ENCODE measurements at places on chromosomes 13 and 19.

- no peak for DNase-seq
Measured at GRCh38 chr13:53276265-53276664, 247.7 kb downstream of the OLFM4 start.

GRCh38 chr19:3145909-3146676 is 10.3 kb downstream of the GNA15 start:
- DNase-seq = no peak

- no peak for DNase-seq
Measured at GRCh38 chr19:19207637-19208572, 3.9 kb upstream of the NCAN start.

DNA sequence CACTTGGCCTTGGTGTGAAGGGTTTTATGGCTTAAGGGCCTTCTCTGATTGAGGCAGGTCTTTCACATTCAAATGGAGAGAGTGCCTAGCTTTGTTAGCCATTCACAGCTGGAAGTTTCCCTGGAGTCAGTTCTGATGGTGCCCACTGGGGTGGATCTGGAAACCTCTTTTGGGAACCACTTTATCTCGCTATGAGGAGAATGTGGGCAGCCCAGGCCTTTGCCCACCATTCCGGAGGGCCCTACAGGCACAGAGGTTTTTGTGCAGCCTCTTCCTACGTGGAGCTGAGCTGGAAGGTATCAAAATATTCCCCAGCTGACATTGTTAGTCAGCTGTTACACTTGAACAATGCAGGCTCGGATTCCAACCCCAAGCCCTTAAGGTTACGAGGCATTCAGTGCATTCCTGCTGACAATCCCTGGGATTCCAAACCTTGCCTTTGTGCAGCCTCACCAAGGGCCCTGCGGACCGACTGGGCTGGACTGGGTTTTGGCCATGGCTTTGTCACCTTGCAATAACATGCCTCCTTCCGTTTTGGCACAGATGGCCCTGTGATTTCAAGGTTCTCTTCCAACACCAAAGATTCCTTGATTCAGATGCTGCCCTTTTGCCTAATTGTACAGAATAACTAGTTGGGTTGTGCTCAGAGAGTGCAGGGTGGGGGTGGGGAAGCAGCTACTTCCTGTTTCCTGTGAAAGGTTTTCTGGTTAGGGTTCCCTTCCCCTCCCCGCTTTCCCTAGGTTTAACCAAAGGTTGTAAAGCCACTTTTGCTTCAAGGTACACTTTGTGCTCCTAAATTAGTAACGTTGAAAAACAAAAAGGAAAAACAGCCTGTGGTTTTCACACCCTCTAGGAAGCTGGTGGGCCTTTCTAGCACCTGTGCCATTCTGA is 27.0 kb downstream of the SAE1 start:
- DNase-seq = peak; percentile 17

GRCh38 chr19:13995017-13995728 is 10.9 kb downstream of the RFX1 start:
- DNase-seq = no peak

DNA sequence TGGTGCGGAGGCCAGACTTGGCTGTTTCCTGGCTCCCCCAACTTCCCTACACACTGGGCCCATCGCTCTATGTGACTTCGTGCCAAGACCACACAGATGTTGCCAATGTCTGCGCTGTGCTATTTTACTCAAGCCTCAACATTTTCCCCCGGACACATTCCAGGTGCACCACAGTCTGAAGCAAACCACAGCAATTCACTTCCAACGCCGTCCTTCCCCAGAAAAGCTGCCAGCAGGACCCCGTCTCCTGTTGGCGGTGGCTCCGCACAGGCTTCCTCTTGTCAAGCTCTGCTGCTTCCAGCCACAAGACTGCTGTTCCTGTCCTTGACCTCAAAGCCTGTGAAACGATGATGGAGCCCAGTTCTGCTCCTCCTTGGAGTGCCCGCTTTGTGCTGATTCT is 100.7 kb downstream of the CRYL1 start:
- no peak for DNase-seq

DNA sequence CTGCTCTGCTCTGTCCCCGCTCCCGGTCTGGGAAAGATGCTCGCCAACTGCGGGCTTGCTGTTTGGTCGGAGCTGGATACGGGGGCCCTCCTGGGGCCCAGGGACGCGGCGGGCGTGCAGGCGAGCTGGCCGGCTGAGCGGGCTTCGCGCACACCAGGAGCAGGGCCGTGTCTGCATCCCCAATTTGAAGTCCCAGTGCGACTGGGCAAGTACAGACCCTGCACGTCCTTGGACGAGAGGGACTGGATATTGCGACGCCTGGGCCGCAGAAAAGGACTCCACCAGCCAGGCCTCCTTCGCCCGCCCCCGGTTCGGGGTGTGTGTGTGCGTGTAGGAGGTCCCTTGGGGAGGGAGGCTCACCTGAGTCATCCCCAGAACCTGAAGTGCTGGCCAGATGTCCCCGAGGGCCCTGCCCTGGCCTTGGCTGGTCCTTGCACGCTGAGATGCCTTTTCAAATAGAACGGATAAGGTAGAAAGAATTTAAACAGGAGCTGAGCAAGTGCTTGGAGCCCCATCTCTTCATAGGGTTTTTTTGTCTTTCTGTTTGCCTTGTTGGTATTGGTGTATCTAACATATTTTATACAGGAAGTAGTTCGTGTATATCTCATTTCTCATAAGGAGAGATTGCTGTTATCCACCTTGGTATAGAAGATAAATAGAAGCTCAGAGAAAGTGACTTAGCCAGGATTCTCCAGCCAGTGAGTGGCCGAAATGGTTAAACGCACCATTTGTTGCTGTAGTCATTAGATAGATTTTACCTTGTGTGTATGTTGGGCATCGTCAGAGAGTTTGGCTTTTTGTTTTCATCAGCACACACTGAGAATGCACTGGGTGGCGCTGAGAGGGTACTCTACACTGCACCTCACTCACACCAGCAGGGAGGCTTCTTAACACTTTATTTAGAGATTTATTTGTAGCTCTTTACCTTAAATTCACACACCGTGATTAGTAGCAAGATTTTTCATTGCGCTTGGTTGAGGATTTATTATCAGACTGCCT is 1.1 kb downstream of the NAXD start:
- DNase-seq = peak; percentile 46

GRCh38 chr13:85985797-85986196 is 186.6 kb upstream of the SLITRK6 start:
- no peak for DNase-seq

GRCh38 chr13:111326981-111327642 is 6.7 kb downstream of the TEX29 start:
- DNase-seq = no peak

- peak; percentile 81 for DNase-seq
Measured at GRCh38 chr19:4831304-4831978, at the start of gene TICAM1. Gene TICAM1, minus strand, starts transcription at chr19:4831712. Its CDS starts 13,335 bp downstream, at chr19:4818377.

DNA sequence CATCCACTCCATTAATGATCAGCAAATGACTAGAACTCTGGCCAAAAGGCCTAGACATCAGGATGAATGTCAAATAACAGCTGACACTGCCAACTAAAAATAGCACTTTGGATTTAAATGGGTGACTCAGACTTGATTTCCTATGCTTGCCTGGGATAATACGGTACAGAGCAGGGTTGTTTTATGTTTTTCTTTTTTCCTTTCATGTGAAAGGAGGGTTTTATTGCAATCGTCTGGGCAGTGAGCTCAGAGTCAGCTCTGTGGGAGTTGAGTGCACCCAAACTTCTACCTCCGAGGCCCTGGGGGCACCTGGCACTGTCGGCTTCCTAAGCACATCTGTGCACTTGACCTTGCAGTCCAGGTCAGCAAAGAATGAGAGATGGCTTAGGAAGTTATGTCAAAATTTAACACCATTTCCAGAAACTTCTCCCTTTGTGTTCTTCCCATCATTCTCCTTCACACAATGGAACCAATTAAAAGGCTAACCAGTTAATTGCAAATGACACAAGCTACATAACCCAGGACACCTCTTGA is 134.1 kb downstream of the LACC1 start:
- no peak for DNase-seq

DNA sequence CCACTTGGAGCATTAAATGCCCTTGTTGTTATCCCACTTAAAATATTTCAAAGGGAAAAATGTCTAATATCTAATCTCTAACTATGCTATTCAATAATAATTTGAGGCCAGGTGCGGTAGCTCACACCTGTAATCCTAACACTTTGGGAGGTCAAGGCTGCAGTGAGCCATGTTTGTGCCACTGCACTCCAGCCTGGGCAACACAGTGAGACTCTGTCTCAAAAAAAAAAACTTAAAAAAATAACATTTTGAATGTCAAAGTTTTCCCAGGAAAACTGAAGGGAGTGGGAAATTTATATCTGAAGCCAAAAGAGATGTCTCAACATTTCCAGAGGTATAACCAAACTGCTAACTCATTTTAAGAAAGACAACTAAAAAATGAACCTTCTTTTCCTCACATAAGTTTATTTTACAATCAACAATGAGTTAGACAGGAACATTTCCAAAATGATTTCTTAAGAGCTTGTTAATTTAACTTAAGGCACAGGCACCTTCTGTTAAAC is 47.9 kb downstream of the CAB39L start:
- DNase-seq = no peak

GRCh38 chr19:7540761-7541474 is 5.4 kb downstream of the PNPLA6 start:
- DNase-seq = no peak
